ENCODE measurements at places on chromosomes 12 and 14.

DNA sequence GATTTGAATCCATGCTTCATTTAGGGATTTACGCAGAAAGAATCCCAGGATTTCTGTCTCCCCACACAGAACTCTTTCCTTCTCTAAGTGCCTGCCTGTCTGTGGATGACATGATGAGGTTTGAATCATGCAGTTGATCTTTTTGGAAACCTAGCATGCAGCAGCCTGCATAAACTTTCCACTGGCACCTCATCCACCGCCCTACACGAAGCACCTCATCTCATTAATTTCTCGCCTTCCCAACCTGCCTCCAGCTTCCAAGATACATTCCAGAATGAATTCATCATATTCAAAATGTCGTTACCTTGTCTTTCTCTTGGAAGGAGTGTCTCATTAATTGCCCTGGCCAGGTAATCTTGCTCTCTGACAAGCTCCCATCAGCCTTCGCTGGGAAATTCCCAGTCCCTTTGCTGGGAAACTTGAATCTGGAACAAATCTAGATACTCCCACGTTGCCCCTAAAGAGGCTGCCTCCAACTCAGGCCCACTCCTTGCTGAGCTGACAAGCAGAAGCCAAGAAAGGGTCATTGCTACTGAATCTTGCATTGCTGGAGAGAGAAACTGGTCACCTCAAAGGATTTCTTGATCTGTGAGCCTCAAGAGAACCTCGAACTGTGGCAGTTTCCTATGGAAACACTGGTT lies 48.2 kb downstream of the SERPINA3 start:
- DNase-seq = no peak

DNA sequence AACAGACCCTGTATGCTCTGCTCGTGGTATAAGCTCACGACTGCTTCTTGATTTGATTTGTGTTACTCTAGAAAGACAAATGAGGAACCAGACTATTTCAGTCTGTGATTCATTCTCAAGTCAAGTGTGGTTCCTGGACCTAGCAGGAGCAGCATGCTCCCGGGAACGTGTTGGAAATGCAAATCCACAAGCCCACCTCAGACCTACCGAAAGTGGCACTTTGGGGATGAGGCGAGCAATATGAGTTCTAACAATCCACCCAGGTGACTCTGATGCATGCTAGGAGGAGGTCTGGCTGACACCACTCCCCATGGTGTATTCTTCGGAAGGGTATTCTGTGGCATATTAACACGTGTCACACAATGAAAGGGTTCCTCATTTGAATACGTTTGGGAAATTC lies 59.5 kb upstream of the TMX1 start:
- no peak for DNase-seq

DNA sequence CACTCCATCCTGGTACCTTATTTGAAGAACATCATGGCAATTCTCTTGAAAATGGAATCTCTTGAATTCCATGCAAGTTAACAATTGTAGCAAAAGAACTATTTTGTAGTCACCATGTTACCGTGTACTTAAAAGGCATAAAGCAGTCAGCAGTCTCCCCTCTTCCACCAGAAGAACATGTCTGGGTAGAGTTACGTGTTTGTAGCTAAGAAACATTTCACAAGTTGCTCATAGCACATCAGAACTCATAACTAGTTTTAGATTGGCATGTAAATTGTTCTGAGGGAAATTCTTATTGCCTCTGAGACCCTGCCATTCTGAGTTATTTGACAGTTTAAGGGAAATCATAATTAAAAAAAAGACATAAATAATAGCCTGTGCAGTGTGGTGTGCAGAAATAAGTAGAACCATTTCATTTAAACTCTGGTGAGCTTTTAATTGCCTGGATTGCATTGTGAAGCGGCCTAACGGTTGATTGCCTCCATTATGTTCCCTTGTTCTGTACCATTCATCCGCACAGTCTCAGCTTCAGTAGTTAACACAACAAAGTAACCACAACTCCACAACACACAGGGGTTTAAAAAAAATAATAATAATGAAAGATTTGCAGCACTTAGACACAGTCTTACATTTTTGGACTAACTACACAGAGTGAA lies 2.6 kb downstream of the LMO3 start:
- DNase-seq = no peak

DNA sequence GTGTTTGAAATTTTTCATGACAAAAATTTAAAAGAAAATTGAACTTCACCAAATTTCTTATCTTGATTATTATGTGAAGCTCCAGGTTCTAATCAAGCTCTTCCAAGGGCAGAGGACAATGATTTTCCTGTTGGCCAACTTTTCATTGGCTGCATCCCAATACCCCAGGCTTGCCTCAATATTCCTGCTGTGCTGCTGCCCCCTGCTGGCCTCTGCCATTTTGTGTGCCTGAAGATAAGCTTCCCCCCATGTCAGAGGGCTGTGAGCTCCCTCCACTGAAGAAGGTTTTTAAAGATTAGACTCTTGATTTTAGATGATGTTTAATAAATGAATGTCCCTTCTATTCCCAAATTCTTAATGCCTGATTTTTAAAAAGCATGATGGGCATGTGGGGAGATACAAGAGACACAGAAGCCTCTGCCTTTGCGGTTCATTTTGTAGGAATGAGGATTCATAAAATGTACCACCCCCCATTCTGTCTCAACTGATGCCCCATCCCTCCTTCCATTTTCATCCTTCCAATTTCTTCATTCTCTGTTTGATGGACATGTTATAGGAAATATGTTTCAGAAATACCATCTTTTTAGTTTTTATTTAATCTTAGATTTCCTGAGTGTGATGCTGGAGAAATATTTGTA lies 76.7 kb upstream of the RGS6 start:
- no peak for DNase-seq

GRCh38 chr14:24416932-24417619 lies 12.4 kb downstream of the CBLN3 start:
- DNase-seq = no peak

GRCh38 chr12:4177262-4177661 lies 96.3 kb upstream of the CCND2 start:
- no peak for DNase-seq

DNA sequence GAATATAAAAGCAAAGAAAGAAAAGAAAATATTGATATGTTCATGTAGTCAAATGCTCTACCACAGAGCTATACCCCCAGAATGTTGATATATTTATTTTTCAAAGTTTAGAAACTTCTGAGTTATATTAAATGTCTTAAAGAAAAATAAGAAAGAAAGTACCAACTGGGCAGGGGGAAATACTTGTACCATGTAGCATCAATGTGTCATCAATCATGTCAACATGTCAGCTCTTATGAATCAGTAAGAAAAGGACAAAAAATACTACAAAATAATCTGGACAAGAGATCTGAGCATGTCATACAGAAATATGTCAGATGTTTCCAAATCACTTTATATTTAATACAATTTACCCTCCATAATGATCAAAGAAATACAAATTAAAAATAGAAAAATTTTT lies 595.1 kb upstream of the ATP2B1 start:
- DNase-seq = no peak

- DNase-seq = no peak
Observed at GRCh38 chr12:95545731-95546490, 5.4 kb downstream of the USP44 start.

DNA sequence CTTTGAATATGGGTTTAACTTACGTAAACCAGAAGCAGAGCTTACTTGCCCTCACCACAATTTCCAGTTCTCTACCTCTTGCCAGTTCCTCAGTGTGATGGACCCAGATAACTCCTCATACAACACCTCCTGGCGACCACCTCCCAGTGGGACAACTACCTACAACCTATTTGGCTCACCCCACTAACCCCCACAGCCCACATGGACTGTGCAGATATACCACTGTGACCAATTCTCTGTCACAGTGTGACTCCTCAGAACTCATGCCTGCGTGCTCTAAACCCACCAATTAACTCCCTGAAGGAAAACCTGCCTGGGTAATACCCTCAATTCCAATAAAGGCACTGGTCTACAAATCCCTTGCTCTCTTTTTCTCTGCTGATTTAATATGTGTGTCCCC lies 311.7 kb downstream of the DIO2 start:
- no peak for DNase-seq

- DNase-seq = no peak
Observed at GRCh38 chr14:101462726-101463565, 98.3 kb upstream of the DIO3 start.

DNA sequence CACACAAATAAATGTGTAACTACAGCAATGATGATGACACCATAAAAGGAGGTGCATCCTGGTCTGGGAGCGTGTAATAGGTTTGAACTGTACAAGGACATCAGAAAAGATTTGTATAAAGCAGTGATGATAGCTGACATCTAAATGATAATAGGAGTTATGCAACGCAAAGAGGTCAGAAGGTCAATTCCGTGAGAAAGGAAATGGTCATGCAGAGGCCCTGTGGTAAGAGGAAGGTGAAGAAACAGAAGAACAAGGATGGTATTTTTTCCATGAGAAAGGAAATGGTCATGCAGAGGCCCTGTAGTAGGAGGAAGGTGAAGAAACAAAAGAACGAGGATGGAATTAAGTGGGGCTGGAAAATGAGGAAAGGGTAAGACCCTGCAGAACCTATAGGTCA lies 106.7 kb upstream of the TMPO start:
- no peak for DNase-seq

- DNase-seq = no peak
Observed at GRCh38 chr14:51307551-51307950, 67.5 kb downstream of the TMX1 start.

DNA sequence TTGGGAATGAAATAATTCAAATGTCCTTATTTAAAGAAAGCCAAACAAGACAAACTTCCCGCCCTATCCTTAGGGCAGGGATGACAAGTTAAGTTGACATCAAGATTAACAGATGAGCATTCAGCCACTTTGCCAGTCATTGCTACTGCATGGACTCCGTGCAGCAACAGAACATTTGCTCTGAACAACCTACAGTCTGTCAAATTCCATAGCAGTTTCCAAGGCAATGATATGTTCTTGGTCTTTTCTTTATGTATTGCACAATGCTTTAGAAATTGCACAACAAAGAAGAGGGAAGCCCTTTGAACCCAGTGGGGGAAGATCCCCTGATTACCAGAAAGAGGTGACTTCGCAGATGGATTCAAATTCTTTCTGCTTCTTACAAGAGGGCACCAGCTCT lies 269.8 kb downstream of the BCAT1 start:
- no peak for DNase-seq

DNA sequence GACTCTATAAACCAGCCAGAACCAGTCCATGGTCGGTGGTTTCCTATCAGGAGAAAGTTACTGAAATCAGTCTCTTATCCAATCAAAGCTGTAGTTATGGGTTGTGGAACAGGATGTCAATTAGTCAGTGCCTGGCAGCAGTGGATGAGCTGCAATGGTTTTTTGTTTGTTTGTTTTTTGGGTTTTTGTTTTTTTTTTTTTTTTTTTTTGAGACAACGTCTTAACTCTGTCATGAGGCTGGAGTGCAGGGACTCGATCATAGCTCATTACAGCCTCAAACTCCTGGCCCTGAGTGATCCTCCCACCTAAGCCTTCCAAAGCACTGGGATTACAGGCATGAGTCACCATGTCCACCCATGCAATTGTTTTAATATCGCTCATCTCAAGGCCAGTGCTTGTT lies 113.3 kb upstream of the CAND1 start:
- no peak for DNase-seq

GRCh38 chr14:91241863-91242262 lies 2.6 kb downstream of the GPR68 start:
- no peak for DNase-seq

DNA sequence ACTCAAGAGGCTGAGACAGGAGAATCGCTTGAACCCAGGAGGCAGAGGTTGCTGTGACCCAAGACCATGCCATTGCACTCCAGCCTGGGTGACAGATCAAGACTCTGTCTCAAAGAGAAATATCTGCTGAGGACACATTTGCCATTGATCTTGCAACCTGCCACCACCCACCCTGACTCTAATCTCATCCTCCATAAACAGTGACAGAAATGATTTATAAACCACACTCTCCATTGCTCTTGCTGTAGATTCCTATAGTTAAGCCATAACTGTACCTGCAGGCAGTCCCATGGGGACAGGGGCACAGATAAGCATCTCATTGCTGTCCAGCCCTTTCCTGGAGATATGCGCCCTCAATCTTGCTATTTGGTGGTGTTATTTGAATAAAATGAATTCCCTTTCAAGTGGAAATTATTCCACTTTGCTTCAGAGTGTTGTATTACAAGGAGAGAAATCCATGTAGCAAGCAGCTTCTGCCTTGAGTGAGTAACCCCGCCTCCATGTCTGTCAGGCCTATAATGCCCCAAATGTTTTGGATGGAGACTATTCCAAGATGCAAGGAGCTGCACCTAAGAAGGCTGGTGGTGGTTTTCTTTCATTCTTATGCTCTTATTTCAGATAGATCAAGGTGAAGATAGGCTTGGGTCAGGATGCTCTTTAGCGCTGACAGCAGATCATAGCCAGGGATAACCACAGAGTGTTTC lies 3.0 kb upstream of the ZDHHC22 start:
- no peak for DNase-seq

DNA sequence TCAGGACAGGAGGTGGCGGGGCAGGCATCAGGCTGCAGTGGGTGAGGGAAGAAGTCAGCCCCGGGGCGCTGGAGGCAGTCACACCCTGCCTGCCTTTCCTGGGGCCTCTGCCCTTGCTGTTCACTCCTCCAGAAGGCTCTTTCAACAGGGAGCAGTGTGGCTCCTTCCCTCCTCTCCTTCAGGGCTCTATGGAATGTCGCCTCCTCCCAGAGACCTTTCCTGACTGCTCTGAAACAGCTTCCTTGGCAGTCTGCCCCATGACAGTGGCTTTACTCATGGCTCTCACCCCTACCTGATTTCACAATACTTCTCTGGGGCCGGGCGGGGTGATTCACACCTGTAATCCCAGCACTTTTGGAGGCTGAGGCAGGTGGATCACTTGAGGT lies 7.1 kb downstream of the RHOF start:
- no peak for DNase-seq

- DNase-seq = no peak
Observed at GRCh38 chr14:81855007-81855406, 321.4 kb upstream of the SEL1L start.

Data from stimulated activated CD8-positive, alpha-beta memory T cell treated with anti-CD3 and anti-CD28 coated beads, Interleukin-15, amount 100 ng/mL, for 1 hour (primary cell).